ENCODE measurements at places on chromosomes 2 and 18. TPM values are rescaled to one million over a fixed set of nuclear protein-coding genes. Genes with fewer than 3 reads are reported as not detected.

Gene DNER
- not detected for total RNA-seq

DNA sequence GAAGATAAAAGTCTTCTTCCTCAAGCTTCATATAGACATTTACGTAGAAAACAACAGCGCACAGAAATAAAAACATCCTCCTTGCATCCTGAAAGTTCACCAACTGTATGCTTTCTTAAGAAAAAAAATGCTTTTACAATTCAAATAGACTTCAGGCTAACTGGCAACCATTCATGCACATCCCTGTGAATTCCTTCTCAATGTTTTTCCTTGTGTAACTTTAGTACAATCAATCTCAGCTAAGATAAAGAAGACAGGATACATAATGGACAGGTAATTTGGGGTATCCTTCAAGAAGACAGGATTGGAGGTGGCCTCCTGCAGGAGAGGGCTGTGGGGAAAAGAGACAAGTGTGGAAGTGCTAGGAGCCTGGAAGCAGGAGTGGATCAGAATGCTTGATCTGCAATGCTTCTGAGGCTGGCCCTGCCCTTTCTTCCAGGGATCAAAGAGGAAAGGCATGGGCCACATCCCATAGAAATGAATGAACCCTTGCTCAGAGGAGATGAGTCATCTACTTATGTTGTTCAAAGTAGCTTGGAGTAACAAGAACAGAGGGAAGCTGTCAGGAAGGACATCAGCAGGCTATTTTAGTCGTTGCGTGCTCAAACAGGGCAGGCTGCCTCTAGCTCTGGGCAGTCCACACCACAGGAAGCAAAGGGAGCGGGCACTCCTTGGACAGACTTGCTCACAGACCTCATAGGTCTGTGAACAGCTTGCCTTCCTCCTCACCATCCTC, 126.6 kb downstream of the TMEM131 start:
- no peak for DNase-seq
- no peaks in the 10 kb centered on the region for H3K36me3 ChIP-seq
- H3K4me3 ChIP-seq: no peak overlapping the region
- H3K27ac ChIP-seq: no peak overlapping the region

- DNase-seq: no peak
- no peaks in the 10 kb centered on the region for H3K4me1 ChIP-seq
- no peak overlapping the region for H3K27ac ChIP-seq
- no peaks in the 10 kb centered on the region for H3K27me3 ChIP-seq
These were observed 192.4 kb upstream of the LRP1B start for GRCh38 chr2:142323206-142323605.

DNA sequence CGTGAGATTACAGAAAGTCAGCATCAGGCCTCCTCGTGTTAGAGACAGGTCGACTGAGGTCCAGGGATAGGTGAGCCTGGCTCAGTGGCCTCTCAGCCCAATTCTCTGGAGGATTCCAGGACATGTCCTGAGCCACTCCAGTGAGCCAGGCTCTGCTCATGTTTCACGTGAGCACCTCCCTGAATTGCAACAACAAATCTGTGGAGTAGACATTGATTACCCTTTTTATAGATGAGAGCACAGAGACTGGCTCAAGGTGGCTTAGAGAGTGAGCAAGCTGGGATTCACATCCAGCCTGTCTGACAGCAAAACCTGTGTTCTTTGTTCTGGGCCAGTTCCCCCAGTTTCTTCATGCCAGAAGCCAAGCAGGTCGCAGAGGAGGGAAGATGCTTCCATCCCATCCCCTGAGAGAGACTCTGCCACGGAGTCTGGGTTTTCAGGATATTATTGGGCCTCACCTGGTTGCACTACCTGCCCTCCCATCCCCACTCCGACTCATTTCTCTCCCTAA, 46.4 kb downstream of the HS1BP3 start:
- H3K4me1 ChIP-seq: no peaks in the 10 kb centered on the region
- no peaks in the 10 kb centered on the region for H3K36me3 ChIP-seq
- no peak overlapping the region for H3K27ac ChIP-seq
- no peaks in the 10 kb centered on the region for H3K27me3 ChIP-seq

DNA sequence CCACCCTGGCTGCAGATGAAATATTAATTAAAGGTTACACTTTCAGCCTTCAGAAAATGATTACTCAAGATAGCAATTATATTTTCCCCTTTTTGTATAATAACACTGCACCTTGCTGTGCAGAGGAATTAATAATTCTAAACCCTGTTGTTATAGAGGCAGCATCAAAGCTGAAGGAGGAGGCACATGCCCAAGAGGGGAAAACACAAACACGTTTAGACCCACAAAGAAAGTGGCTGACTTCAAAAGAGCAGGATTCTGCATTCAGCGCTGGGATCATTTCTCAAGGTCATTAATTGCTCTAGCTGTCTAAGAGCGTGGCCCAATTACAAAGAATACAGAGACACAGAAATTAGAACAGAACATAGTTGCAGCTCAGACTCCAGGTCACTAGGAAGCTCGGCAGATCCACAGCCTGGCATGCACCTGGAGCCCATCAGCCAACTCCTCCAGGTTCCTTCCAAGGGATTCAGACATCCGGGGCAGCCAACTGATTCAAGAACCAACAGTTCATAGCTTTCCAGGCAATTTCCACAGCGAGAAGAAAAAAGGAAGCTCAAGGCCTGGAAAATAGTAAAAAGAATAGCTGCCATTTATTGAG, 102.3 kb upstream of the ID2 start:
- no peak overlapping the region for H3K27ac ChIP-seq
- H3K4me1 ChIP-seq: peaks cover 23% of the 10 kb centered on the region
- H3K4me3 ChIP-seq: no peak overlapping the region

GRCh38 chr18:50313031-50313607, 25.6 kb upstream of the CXXC1 start:
- H3K27ac ChIP-seq: no peak overlapping the region
- DNase-seq: no peak
- H3K27me3 ChIP-seq: peaks cover 25% of the 10 kb centered on the region
- no peaks in the 10 kb centered on the region for H3K36me3 ChIP-seq
- no peak overlapping the region for H3K4me3 ChIP-seq
- peaks cover 2% of the 10 kb centered on the region for H3K4me1 ChIP-seq

Gene OST4
- 279 TPM for total RNA-seq

- no peak for DNase-seq
- H3K27ac ChIP-seq: no peak overlapping the region
- H3K4me1 ChIP-seq: no peaks in the 10 kb centered on the region
- no peak overlapping the region for H3K4me3 ChIP-seq
- H3K36me3 ChIP-seq: no peaks in the 10 kb centered on the region
These were observed 110.4 kb downstream of the CYP26B1 start for GRCh38 chr2:72037261-72037666.
